CD4-positive, alpha-beta T cell (primary cell): ENCODE measurements at places on chromosomes 2 and 18. TPM values are rescaled to one million over a fixed set of nuclear protein-coding genes. Genes with fewer than 3 reads are reported as not detected.

DNA sequence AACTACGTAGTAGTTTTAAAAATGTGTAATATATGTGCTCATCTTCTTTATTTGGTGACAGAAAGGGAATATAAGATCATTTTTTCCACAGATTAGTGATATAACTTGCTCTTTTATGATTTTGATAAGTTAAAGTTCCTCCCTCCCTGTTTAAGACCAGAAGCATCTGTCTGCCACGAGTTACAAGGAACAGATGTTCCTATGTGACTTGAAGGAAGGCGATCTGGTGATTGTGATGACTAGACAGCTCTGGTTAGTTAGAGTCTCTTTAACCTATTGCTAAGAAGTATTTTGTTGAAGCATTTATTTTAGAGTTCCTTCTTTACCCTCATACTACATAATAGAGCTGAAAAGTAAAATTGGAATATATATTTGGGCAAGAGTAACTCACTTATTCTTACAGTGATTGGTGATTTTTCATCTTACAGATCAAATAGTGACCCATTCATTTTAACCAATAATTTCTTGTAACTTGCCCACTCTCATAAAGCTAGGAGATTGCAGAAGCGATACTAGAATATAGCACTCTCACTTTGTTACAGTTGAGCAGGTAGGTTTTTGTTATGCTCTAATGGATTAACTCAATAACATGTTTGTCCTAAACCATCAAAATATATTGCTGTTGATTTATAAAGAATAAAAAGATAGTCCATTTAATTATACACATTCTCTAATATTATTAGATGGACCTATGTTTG, 218.7 kb downstream of the SLC4A10 start:
- DNase-seq = no peak

Gene STPG4
- not detected for total RNA-seq

GRCh38 chr2:223888251-223888650, 50.9 kb upstream of the AP1S3 start:
- no peak for DNase-seq

GRCh38 chr2:140508756-140509155, 1622.1 kb downstream of the LRP1B start:
- DNase-seq = no peak

GRCh38 chr2:162828545-162828944, 10.0 kb downstream of the KCNH7 start:
- no peak for DNase-seq

Gene SERPINB7
- total RNA-seq = not detected

- DNase-seq = no peak
Observed at GRCh38 chr18:50696929-50697328, 122.9 kb downstream of the MRO start.

DNA sequence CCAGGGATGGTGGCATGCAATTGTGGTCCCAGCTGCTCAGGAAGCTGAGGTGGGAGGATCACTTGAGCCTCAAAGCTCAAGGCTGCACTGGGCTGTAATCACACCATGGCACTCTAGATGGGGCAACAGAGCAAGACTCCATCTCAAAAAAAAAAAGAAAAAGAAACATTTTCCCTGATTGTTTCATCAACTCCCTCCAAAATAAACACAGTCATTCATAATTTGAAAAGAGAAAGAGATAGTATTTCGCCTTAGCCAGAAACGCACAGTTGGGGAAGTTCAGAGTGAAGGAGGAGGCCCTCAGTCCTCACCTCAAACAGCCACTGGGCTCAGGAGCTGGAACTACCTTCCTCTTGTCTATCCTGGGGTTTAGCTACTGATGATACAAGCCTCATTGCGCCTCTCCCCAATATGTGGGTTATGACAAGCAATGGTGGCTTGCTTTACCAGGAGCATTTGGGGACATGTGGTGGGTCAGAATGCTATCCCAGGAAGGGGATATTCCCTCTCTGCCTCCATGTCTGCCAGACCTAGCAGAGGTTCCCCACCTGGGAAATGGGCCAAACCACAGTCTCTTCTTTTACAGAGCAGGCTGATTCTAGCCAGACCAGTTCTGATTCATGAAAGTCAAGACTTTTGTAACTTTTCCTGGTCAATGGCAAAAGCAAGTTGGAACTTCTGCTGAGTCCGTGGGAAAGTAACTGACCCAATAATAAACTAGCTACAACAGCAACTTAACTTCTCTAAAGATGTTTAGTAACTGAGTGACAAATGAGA, 22.2 kb upstream of the TMEM87B start:
- no peak for DNase-seq

DNA sequence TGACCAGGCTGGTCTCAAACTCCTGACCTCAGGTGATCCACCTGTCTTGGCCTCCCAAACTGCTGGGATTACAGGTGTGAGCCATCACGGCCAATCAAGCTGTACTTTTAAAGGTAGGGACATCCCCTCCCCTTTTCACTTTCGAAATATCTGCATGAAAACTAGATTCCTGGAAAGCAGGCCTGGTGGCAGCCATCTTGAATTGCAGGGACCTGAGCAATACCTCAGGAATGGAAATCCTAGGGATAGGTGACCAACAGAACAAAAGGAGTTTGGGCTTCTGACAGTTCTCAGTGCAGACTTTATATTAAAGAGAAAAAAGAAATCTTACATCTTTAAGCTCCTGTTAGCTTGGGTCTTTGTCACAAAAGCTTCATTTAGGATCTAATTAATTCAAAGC, 62.6 kb downstream of the KLF7 start:
- no peak for DNase-seq

DNA sequence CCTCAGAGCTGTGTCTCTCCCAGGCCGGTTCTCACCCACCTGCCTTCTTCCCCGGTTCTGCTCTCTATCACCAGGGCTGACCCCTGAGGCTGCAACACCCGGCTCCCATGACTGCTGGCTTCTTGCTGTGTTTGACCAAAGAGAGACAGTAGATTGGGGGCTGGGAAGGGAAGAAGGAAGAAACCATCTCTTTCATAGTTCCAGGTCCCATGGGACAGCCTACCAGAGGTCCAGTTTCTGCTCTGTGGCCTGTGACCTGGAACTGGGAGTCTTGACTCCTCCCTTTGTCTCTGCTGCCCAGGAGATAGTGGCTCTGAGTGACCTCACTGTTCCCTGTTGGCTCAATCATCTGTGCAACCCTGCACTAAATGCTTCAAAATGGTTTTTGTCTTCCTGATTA, 38.1 kb downstream of the ALPK2 start:
- DNase-seq = no peak

Gene TMEM198
- total RNA-seq = 0.47 TPM

GRCh38 chr2:148819019-148819585, 55.9 kb upstream of the KIF5C start:
- DNase-seq = no peak

Gene ZC3H6
- total RNA-seq = 21.4 TPM

GRCh38 chr2:22276696-22277095, 1108.3 kb upstream of the KLHL29 start:
- no peak for DNase-seq
